ENCODE measurements at places on chromosomes 2 and 18. TPM values are rescaled to one million over a fixed set of nuclear protein-coding genes. Genes with fewer than 3 reads are reported as not detected.

DNA sequence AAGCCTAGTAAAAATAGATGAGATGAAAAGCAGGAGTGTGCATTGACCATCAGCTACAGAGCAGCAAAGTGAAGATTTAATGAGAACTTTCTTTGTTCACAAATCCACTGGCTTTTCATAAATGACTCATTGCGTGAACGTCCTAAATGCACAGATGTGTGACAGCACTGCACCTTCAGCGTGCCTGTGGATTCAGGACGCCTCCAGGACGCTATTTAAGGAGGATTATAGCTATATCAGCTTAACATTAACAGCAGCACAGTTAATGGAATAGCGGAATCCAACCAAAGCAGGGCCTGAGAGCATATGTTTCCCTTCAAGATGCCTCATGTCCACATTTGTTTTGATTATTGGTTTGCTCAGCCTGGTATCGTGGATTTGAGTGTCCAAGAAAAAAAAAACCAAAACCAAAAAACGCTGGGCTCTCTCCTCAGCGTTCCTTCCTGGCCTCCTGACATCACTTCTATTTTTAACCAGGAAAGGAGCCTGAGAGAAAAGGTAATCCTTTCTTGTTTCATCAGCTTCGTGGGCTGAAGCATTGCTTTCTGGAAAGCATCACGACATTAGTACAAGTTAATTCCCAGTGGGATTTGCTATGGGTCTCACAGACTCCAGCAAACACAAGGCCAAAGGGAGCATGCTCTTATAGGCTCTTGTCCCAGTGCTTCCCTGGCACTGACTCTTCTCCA, 447.0 kb upstream of the SMIM21 start:
- no peak overlapping the region for H3K4me3 ChIP-seq
- peaks cover 6% of the 10 kb centered on the region for H3K27me3 ChIP-seq
- H3K36me3 ChIP-seq: no peaks in the 10 kb centered on the region
- H3K27ac ChIP-seq: no peak overlapping the region

- H3K4me3 ChIP-seq: no peak overlapping the region
- H3K36me3 ChIP-seq: no peaks in the 10 kb centered on the region
- DNase-seq: no peak
- H3K27ac ChIP-seq: no peak overlapping the region
- H3K27me3 ChIP-seq: no peaks in the 10 kb centered on the region
- H3K4me1 ChIP-seq: peaks cover under 1% of the 10 kb centered on the region
Measured at GRCh38 chr18:12744103-12744502, 41.3 kb downstream of the PSMG2 start.

GRCh38 chr18:79740521-79741361, 57.0 kb upstream of the KCNG2 start:
- no peaks in the 10 kb centered on the region for H3K4me1 ChIP-seq
- H3K27ac ChIP-seq: peak overlapping the region; percentile 25
- no peak for DNase-seq
- H3K27me3 ChIP-seq: no peaks in the 10 kb centered on the region
- H3K4me3 ChIP-seq: no peak overlapping the region

- no peak overlapping the region for H3K4me3 ChIP-seq
- H3K36me3 ChIP-seq: no peaks in the 10 kb centered on the region
- H3K27ac ChIP-seq: no peak overlapping the region
- no peak for DNase-seq
- H3K4me1 ChIP-seq: peaks cover 49% of the 10 kb centered on the region
Measured at GRCh38 chr2:239546541-239546940, 145.7 kb upstream of the HDAC4 start.

GRCh38 chr18:35245719-35246317, 5.0 kb downstream of the ZNF397 start:
- no peak for DNase-seq
- peaks cover 76% of the 10 kb centered on the region for H3K36me3 ChIP-seq
- H3K4me3 ChIP-seq: no peak overlapping the region

The DYSF gene
- not detected for total RNA-seq

The UGT1A4 gene
- not detected for total RNA-seq

The PSTPIP2 gene
- 15.3 TPM for total RNA-seq

The FAM161A gene
- total RNA-seq: 6.2 TPM

All from activated CD4-positive, alpha-beta T cell treated with anti-CD3 and anti-CD28 coated beads for 36 hours (primary cell).